ENCODE measurements at places on chromosomes 2 and 18.

DNA sequence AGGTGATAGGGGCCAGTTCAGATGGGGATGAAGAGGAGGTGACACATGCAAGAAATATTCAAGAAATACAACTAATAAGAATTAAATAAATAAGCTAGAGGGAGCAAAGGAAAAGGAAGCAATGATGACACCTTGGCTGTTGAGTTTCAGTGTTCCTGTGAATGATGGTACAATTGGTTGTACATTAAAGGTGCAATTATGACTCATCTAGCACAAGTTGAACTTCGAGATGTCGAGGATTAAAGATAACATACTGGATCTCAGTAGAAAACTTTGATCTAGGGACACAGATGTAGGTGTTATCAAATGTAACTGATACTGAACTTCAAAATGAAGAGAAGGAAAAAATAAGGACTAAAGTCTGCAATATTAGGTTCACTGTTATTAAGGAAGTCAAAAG lies 760.6 kb upstream of the CHAC2 start:
- no peak for DNase-seq

GRCh38 chr2:84878459-84878858 lies 2.4 kb downstream of the TRABD2A start:
- no peak for DNase-seq

GRCh38 chr2:226790011-226790410 lies 9.6 kb downstream of the IRS1 start:
- DNase-seq, result no peak

DNA sequence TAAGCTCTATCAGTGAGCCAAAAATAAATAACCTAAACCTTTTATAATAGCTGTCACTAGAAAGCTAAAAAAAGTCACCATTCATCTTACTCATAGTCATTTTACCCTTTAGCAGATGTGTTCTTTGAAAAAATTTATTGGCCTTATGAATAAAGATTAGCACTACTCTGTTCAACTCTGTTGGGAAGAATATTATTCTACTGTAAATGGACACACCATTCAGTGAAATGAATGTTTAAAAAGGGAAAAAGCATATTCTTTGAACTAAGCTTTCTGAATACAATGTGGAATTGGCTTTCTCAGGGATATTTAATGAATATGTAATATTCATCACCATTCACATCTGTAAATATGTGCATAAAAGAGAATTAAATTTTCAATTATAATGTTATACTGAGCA lies 422.0 kb downstream of the CBLN2 start:
- DNase-seq, result no peak

DNA sequence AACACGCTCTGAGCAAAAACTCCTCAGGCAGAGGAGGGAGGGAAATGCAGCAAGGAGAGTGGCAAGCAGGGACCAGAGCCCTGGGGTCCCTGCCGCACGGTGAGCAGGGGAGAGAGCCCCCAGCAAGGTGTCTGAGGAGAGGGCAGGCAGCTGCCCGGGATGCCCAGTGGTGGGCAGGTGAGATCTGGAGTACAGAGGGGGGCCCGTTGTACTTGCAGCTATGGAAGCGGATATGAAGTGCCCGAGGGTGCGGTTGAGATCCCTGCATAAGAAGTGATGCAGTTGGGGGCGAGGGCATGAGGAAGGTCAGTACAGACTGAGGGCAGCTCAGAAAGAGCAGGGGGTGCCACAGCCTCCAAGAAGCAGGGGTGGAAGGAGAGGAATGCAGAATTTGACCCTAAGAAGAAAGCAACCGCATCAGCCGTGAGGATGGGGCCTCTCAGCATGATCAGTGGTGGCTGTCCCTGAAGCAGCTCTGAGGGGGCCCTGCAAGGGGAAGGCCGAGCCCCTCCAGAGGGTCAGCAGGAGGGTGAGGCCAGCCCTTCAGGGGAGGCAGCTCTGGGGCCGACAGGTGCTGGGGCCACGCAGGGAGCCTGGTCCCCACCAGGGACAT lies 29.4 kb downstream of the MTERF4 start:
- DNase-seq, result no peak

GRCh38 chr18:13619505-13620205 lies 106.7 kb downstream of the FAM210A start:
- no peak for DNase-seq

DNA sequence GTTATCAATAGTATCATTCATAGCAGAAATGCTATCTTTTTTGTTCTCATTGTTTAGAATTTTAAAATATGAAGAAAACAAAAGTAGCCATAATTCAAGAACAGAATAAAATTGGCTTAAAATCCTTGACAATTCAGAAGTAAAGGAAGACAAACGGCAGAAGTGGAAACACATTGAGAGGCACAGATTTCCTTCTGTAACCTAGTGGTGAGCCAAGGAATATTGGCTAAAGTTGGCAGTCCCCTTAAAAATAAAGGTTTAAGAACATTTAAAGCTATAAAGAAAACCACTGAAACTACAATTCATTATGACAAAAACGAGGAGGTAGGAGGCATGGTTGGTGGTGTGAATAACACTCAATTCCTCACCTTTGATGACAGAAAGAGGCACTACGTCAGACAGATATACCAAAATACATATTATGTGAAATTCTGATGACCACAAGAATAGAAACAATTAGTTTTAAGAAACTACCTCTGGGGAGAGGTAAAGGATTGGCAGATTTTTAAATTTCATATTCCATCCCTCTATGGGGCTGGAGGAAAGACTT lies 42.3 kb downstream of the SFT2D3 start:
- DNase-seq, result no peak

- no peak for DNase-seq
Measured at GRCh38 chr18:8831112-8831511, 125.8 kb downstream of the MTCL1 start.

GRCh38 chr2:190328573-190329147 lies 9.0 kb upstream of the HIBCH start:
- DNase-seq, result no peak

DNA sequence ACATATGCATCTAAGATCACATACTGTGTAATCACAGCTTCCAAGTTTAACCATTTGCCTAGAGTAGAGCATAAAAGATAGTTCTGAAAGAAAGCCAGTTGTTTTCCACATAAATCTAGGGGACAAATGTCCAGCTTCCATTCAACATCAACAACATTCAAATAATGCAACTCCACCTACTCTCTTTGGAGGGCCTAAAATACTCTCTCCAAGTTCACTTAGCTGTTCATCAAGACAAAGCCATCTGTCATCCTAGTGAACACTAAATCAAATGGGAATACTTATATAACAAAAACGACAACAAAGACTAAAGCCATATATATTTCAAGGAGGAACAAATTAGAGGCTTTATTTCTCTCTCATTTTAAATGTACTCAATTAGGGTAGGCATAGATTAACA lies 221.5 kb upstream of the CDH2 start:
- DNase-seq, result no peak

GRCh38 chr2:98589489-98589888 lies 18.8 kb downstream of the COA5 start:
- DNase-seq, result no peak

DNA sequence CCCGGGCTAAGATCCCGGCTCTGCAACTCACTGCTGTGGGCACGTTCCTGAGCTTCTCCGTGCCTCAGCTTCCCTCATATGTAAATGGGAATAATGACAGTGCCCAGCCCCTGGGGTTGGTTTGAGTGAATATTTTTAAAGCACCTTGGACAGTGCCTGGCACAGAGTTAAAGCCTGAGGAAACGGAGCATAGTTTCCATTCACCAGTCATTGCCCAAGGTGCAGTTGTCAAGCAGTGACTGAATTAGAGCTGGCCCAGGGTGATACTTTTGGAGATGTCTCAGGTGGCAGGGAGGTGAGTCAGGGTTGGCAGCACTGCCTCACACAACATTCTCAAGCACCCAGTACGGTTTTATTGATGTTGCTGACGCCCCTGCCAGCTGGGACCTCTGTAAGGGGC lies 12.2 kb downstream of the TMEM177 start:
- no peak for DNase-seq

DNA sequence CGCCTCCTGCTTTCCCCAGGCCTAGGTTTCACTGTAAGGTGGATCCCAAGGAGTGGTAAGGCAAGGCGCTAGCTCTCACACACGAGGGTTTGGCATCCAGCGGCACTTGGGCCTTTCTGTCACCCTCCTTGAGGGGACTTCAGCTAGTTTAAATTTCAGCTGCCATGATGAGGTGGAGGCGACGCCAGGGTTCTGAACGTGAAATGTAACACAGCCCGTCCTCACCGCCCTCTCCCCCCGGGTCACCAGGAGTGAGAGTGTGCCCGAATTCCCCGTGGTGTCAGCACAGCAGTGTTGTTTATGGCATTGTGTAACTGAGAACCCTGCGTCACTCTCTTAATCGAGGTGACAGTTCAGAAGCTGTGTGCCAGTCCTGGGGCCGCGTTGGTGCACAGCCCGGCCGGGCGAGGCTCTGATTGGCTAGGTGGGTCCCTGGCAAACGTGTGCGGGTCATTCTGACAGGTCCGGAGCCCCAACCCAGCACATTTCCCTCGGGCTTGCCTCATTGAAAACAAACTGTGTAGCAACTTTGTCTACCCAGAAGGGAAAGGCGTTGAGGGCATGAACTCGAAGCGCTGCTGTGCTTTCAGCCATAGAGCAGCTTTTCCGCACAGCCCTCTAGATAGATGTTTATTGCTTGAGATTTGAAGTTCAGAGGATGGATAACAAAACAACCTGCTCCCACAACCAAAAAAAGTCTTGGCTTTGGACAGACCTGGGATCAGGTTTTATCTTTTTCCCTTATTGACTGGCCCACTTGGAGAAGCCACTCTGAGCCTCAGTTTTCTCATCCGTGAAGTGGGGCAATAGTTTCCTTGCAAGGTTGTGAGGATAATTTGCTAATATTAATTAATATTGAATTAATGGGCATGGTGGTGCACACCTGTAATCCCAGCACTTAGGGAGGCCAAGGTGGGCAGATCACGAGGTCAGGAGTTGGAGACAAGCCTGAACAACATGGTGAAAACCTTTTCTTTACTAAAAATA lies 4.9 kb downstream of the CIDEA start:
- no peak for DNase-seq

DNA sequence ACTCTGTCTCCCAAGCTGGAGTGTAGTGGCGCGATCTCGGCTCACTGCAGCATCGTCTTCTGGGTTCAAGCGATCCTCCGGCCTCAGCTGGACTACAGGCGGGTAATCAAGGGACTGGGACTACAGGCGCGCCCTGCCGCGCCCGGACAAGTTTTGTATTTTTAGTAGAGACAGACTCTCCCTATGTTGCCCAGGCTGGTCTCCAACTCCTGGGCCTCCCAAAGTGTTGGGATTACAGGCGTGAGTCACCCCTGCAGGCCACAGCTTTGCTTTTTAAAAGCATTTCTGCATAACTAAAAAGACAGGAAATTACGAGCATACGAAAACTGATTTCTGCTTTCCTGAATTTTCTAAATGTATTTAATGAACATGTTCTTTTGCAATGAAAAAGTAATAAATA lies 916 bp upstream of the OSBPL1A start:
- no peak for DNase-seq

DNA sequence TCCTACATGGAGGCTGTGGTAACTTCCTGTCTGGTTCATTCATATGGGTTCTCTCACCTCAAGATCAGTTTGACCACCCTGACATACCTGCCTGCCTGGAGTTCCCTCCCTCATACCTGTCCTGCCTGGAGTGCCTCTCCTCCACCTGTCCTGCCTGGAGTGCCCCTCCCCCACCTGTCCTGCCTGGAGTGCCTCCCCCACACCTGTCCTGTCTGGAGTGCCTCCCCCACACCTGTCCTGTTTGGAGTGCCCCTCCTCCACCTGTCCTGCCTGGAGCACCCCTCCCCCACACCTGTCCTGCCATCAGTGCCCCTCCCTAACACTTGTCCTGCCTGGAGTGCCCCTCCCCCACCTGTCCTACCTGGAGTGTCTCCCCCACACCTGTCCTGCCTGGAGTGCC lies 461.9 kb downstream of the PTPRM start:
- DNase-seq, result no peak

- peak; percentile 96 for DNase-seq
Measured at GRCh38 chr2:109318150-109318948, 189.3 kb downstream of the SH3RF3 start.

DNA sequence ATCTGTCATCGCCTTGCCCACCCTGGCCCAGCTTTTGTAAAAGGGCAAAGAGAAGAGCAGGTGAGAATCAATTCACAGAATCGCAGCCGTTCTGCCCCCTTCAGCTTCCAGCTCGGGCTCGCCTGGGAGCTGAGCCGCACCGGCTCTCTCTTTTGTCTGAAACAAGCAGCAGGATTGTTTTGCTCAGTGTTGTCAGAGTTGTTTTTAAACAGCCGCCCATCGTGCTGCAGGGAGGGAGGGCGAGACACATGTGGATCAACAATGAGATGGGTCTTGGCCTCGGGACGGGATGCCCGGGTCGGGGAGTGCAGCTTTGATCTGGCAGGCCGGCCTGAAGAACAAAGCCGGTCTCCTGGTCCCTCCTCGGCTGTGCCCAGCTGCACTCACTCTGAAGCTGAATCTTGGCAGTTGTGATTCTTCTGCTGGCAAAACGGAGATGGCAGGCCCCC lies 39.7 kb upstream of the HDAC4 start:
- no peak for DNase-seq

- DNase-seq, result peak; percentile 73
Measured at GRCh38 chr2:134137182-134137611, 116.7 kb upstream of the MGAT5 start.

DNA sequence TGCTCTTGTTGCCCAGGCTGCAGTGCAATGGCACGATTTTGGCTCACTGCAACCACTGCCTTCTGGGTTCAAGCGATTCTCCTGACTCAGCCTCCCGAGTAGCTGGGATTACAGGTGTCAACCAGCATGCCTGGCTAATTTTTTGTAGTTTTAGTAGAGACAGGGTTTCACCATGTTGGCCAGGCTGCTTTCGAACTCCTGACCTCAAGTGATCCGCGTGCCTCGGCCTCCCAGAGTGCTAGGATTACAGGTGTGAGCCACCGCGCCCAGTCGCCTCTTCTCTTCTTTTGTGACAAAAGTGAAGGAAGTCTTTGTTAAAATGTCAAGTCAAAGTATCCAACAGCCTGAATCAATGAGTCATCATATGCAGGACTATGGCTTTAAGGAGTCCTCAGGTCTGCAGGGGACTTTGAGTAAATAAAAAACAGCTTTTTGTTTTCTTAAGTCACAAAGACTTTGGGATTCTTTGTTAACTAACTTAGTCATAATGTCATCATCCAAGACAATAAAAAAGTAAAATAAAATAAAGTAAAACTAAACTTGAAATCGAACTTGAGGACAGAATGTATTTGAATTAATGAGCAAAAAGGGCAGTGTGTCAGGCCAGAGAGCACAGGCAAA lies 1153.2 kb downstream of the SUCLG1 start:
- DNase-seq, result no peak

- DNase-seq, result peak; percentile 17
Measured at GRCh38 chr2:206981739-206982340, 42.5 kb downstream of the CPO start.

DNA sequence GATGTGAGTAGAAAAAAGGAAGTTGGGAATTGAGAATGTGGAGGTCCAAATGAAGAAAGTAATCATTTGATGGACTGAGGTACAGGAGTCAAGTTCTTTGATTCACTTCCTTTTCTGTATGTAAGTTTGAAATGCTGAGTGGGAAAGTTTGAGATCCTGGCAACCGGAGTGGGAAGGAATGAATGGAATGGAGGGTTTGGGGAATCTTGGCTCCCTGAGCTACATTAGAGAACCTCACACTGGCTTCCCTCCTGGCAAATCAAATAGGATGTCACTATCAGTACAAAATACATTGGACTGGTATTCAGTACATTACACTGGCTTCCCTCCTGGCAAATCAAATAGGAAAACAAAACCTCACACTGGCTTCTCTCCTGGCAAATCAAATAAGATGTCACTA lies 9.8 kb upstream of the RNF138 start:
- DNase-seq, result no peak

Measured in HS-27A (cell line).